ENCODE measurements at places on chromosomes 12 and 14. TPM values are rescaled to one million over a fixed set of nuclear protein-coding genes. Genes with fewer than 3 reads are reported as not detected.

The DGLUCY gene
- total RNA-seq, result 24.8 TPM

The CIDEB gene
- total RNA-seq, result 0.07 TPM

The CDC42BPB gene
- total RNA-seq, result 19.6 TPM

GRCh38 chr12:51349026-51349425 lies 2.5 kb upstream of the CELA1 start:
- no peak overlapping the region for H3K27ac ChIP-seq
- no peak overlapping the region for H3K4me3 ChIP-seq
- H3K27me3 ChIP-seq, result no peaks in the 10 kb centered on the region
- no peak for DNase-seq
- no peaks in the 10 kb centered on the region for H3K36me3 ChIP-seq
- H3K4me1 ChIP-seq, result peaks cover 14% of the 10 kb centered on the region

The LBHD2 gene
- not detected for total RNA-seq

The SLC6A12 gene
- total RNA-seq, result not detected

GRCh38 chr12:100987552-100988521 lies 193.3 kb downstream of the ANO4 start:
- H3K27ac ChIP-seq, result no peak overlapping the region
- H3K27me3 ChIP-seq, result no peaks in the 10 kb centered on the region
- H3K36me3 ChIP-seq, result no peaks in the 10 kb centered on the region
- DNase-seq, result peak; percentile 28
- H3K4me1 ChIP-seq, result no peaks in the 10 kb centered on the region

- no peak overlapping the region for H3K27ac ChIP-seq
- peaks cover 16% of the 10 kb centered on the region for H3K36me3 ChIP-seq
- no peak overlapping the region for H3K4me3 ChIP-seq
- peaks cover 12% of the 10 kb centered on the region for H3K4me1 ChIP-seq
- no peaks in the 10 kb centered on the region for H3K27me3 ChIP-seq
- no peak for DNase-seq
Observed at GRCh38 chr14:100127853-100128455, 31.5 kb downstream of the DEGS2 start.

The KRT85 gene
- not detected for total RNA-seq

DNA sequence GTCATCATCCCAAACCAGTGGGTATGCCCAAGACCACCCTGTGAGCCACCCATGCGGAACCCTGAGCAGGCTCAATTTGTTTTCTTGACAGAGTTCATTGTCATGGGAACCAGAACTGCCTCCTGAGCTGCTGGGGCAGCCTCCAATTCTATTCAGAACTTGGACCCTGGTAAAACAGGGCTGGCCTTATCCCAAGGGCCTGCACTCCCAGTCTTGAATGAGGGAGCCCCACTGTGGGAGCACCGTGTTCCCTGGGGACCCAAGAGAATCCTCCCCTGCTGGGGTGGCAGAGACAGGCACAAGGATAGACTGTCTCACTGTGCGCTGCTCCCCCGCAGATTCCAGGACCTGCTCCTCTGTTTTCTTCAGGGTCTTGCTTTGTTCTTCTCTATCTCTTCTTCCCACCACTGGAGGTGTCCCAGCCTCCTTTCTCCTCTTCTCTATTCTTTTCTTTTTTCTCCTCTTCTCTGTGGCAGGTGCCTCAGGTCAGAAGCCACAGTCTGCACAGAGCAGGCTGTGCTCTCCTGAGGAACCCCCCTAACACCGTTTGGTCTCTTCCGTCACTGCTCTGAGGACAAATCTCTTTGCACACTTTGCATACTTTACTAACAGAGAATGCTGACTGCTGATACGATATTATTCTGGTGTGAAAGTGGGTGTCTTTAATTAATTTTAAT lies 31.2 kb upstream of the CHPT1 start:
- DNase-seq, result no peak
- no peaks in the 10 kb centered on the region for H3K4me1 ChIP-seq

DNA sequence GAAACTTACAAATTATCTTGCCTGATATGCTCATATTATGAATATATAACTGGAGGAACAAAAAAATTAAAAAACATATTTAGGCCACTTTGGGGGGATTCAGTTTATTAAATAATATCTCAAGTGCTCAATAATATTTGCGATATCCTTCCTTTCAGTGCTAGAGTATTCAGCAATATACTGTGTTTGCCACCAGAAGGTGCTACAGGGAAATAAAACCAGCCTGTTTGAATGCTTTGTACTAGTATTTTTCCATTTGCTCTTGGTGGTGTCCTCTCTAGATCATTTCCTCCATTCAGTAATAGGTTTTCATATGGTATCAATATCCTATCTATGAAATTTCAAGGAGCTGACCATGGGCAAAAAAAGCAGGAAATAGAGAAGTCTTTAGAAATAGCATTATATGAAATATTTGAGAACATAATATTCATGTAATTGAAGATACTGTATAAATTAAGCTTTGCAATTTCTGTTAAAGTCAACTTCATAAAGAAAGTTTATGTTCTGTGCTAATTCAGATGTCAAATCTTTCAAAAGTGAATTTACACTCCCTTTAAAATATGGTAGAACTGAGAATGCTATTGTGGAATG lies 106.2 kb upstream of the NAV3 start:
- no peak for DNase-seq
- no peaks in the 10 kb centered on the region for H3K4me1 ChIP-seq
- H3K4me3 ChIP-seq, result no peak overlapping the region
- no peaks in the 10 kb centered on the region for H3K27me3 ChIP-seq

GRCh38 chr12:109552971-109553370 lies 20.3 kb downstream of the MMAB start:
- no peak for DNase-seq
- H3K4me1 ChIP-seq, result no peaks in the 10 kb centered on the region
- no peaks in the 10 kb centered on the region for H3K36me3 ChIP-seq
- peaks cover 57% of the 10 kb centered on the region for H3K27me3 ChIP-seq
- H3K4me3 ChIP-seq, result no peak overlapping the region

GRCh38 chr12:105041186-105041585 lies 43.1 kb downstream of the ALDH1L2 start:
- no peak overlapping the region for H3K27ac ChIP-seq
- H3K4me3 ChIP-seq, result no peak overlapping the region
- H3K4me1 ChIP-seq, result no peaks in the 10 kb centered on the region
- DNase-seq, result no peak

DNA sequence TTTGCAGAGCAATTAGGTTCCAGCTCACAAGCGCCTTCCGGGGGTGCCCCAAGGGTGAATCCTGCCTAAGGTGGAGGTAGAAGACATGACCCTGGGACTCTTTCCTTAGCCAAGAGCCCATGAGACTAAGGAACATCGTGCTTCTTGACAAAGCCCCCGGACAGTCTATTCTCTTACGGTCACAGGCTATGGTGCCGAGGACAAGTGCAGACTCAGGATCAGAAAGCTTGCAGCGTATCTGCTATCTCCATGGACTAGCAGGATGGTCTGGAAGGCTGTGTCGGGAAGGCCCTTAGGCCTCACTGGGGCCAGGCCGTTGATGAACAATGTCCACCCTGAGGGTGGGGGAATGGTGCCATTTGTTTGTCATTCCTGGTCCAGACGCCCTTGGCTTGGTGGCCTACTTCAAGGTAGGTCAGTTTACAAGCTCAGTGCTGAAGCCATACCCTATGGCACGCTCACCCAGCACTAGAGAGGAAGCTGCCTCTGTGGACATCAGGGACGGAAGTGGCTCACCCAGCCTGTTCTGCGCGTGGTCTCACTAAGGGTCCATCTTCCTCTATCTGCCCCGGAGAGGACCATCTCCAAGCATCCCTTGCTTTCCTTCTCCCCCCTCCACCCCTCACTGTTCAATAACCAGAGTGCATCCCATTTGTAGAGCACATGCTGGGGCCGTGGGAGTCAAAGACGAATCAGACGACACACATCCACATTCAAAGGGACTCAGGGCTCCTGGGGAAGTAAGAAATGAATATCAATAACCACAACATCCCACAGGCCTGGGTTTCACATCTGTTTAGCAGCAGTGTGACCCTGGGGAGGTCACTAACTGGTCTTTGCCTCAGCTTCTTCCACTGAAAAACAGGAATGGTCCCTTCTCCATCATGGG lies 45.0 kb upstream of the IQSEC3 start:
- no peak overlapping the region for H3K4me3 ChIP-seq
- H3K4me1 ChIP-seq, result no peaks in the 10 kb centered on the region
- no peak overlapping the region for H3K27ac ChIP-seq
- peaks cover 12% of the 10 kb centered on the region for H3K36me3 ChIP-seq
- DNase-seq, result no peak

DNA sequence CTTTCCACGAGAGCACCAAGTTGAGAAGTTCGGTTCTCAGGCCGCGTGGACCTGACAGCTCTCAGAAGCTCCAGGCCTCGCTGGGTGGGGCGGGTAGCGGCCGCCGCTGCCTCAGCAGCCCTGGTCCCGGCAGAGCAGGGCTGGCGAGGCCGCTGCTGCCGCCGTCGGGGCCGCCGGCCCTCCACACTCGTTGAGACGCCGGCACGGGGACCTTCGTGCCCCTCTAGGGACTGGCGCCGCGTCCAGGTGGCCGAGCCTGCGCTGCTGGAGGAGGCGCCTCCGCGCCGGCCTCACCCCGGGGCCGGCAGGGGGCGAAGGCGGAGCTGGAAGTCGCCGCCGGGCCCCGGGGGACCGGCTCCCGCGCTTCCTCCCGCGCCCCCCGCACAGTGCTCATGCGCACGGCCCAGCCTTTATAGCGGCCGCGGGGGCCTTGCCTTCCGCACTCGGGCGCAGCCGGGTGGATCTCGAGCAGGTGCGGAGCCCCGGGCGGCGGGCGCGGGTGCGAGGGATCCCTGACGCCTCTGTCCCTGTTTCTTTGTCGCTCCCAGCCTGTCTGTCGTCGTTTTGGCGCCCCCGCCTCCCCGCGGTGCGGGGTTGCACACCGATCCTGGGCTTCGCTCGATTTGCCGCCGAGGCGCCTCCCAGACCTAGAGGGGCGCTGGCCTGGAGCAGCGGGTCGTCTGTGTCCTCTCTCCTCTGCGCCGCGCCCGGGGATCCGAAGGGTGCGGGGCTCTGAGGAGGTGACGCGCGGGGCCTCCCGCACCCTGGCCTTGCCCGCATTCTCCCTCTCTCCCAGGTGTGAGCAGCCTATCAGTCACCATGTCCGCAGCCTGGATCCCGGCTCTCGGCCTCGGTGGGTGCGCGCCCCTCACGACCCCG lies at the start of gene COCH:
Gene COCH, plus strand, starts transcription at position 440 of the 879 bp plus-strand sequence. Its CDS starts 380 bp downstream, at position 820.
- DNase-seq, result peak; percentile 85
- peak within 1 kb of the TSS; percentile 70 for H3K4me3 ChIP-seq
- peaks cover 30% of the 10 kb centered on the region for H3K36me3 ChIP-seq
- H3K4me1 ChIP-seq, result peaks cover 15% of the 10 kb centered on the region
- H3K27ac ChIP-seq, result peak within 1 kb of the TSS; percentile 82

GRCh38 chr14:39212034-39212433 lies 21.7 kb upstream of the MIA2 start:
- DNase-seq, result no peak
- no peaks in the 10 kb centered on the region for H3K27me3 ChIP-seq
- H3K4me3 ChIP-seq, result no peak overlapping the region
- H3K36me3 ChIP-seq, result no peaks in the 10 kb centered on the region
- no peak overlapping the region for H3K27ac ChIP-seq
- no peaks in the 10 kb centered on the region for H3K4me1 ChIP-seq

GRCh38 chr12:8081251-8081920 lies 688 bp upstream of the NECAP1 start:
- DNase-seq, result peak; percentile 26
- H3K36me3 ChIP-seq, result peaks cover 11% of the 10 kb centered on the region
- H3K27ac ChIP-seq, result peak overlapping the region; percentile 90
- H3K4me3 ChIP-seq, result peak overlapping the region; percentile 58
- no peaks in the 10 kb centered on the region for H3K27me3 ChIP-seq

DNA sequence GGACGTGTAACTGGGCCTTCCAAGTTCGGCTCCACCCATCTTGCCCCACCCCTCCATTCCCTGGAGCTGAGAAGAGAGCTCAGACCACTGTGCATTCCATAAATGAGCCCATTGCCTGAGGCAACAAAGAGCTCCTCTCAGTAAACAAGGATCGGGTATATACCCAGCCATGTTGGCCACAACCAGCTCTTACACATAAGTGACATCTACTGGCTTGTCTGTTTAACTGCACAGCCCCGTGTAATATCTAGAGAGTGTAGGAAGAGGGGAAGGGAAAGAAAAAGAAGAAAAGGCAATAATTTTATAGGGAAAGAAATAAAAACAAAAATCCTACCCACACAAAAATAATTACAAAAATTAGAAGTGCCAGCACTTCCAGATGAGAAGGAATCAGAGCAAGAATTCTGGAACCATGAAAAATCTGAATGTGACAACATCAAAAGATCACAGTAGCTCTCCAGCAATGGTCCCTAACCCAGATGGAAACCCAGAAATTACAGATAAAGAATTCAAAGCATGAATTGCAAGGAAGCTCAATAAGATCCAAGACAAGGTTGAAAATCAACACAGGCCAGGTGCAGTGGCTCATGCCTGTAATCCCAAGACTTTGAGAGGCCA lies 308.1 kb downstream of the RPAP3 start:
- no peaks in the 10 kb centered on the region for H3K36me3 ChIP-seq
- no peak overlapping the region for H3K27ac ChIP-seq
- H3K4me3 ChIP-seq, result no peak overlapping the region
- no peaks in the 10 kb centered on the region for H3K4me1 ChIP-seq
- H3K27me3 ChIP-seq, result no peaks in the 10 kb centered on the region

DNA sequence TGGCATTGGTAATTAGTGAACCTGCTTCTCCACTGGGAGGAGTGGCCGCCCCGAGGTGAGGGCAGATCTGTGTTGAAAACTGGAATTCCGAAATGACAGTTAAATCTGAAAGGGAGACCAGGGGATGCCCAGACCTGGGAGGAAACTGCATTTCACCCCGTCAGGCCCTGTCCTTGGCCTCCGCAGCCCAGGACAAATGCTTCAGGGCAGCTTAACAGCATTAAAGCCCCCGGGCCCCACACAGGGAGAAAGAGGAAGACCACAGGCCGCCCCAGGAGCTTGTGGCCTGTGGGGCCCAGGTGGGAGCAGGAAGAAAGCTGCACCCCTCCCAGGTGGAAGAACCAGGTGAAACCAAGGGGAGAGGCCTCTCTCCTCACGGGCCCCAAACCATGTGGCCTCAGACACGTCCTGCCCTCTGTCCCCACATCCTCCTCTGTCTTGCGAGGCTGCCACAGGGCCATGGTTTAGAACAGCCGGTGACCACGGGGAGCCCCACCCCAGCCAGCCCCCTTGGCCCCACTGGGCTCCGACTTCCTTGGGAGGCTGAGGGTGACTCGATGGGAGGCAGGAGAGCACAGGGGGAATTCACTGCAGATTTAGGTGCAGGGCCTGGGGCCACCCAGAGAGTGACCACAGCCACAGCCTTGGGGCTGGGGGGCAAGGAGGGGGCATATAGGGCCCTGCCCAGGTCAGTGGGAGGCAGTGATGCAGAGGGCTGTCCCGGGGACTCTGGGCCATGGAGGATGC lies 265.4 kb downstream of the ADGRD1 start:
- DNase-seq, result no peak
- H3K27ac ChIP-seq, result no peak overlapping the region
- H3K4me3 ChIP-seq, result no peak overlapping the region
